NCI-H1092 (cell line): ENCODE measurements at places on chromosomes 7 and 10.
A peak's percentile ranks its signal among the peaks of the same experiment; 100 is the strongest.

DNA sequence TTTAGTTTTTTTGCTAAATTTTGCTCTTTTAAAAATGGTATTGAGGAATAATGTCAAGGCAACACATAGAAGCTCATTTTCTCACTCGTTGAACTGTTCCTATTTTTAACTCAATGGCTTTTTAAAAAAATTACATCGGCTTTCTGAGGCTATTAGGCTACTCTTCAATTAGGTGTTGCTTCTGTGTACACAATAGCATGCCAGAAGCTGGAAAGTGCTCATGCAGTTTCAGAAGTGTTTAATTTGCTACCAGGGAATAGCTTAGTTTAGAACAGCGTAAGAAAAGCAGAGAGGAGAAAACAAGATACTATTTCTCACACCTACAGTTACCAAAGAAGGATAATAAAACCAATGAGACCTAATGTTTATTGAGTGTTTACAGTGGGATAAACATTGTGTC lies 157.4 kb downstream of the NXPH1 start:
- peak; percentile 38 for DNase-seq

GRCh38 chr7:19442016-19442785 lies 266.6 kb downstream of the POLR1F start:
- DNase-seq = peak; percentile 45

- no peak for DNase-seq
These were observed 71.4 kb upstream of the DYNC1I1 start for GRCh38 chr7:95700917-95701316.

GRCh38 chr7:80288175-80289122 lies 153.8 kb downstream of the GNAI1 start:
- DNase-seq = no peak

DNA sequence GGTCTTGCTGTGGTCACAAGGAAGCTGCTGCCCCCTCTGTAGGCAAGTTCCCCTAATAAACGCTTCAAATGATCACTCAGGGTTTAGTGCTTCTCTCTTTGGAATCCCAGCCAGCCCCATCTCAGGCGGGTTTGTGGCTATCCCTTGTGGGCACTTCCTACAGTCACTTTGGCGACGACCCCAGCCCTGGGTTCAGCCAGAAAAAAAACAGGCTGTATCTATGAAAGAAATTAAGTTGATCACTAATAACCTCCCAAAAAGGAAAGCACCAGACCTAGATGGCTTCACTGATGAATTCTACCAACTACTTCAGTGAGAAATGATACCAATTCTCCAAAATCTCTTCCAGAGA lies 208.2 kb downstream of the MAD1L1 start:
- no peak for DNase-seq

GRCh38 chr10:93071177-93071472 lies 2.6 kb upstream of the CYP26A1 start:
- no peak for DNase-seq

DNA sequence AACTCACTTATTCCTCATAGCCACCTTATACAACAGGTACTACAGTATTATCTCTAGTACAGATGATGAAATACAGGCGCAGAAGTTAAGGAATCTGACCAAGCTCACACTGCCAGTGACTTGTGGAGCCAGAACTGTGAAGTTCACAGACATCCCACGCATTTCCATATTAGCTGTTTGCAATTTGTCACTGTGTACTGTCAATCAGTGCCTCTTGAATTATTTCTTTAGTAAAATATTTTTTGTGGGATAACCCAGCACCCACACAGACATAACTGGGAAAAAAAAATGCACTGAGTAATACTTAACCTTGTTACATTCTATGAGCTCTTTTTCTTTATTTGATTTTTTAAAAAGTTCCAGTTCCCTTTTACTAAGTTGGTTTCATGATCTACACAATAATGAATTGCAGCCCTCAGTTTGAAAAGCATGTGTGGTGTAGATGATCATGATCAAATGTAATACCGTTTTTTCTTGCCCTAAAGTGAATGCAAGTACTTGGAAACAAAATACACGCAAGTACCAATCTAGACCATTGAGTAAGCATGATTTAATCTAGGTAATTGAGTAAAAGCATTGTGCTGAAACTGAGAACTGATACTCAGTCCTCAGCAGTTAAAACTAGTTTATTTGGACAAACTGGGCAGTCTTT lies 14.1 kb downstream of the CUL1 start:
- DNase-seq = no peak

GRCh38 chr10:24826009-24826408 lies 102.3 kb upstream of the ARHGAP21 start:
- no peak for DNase-seq

- no peak for DNase-seq
These were observed 228.1 kb upstream of the PFKP start for GRCh38 chr10:2839081-2839725.

GRCh38 chr10:77638321-77639101 lies 903 bp upstream of the KCNMA1 start:
- DNase-seq = peak; percentile 27

DNA sequence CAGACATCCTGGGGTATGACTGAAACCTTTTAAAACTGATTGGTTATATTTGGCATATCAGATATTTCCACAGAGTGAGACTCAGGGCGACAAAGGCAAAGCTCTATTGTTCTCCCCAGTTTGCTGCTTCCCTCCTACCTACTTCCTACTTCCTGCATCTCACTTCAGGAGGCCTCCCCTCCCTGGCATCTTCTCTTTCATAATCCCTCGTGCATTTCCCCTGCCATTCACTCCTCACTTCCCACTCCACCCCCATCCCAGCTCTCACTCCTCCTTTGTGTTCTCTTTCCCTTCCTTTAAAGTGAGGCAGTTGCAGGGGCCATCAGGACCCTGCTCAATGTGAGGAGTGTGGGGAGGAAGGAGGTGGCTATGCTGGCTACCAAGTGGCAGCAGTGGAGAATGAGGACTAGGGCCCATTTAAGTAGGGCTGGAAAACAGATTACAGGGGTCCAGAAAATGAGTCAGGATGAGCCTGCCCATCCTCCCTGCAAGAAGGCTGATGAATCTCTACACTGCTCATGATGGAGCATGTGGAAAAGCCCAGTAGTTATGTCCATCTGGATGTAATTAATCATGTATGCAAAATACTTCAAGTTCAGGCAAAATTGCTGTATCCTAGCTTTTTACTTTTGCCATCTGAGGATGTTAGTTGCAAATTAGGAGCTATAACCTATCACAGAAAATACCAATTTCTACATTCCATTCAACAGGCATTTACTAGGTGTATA lies 311.8 kb upstream of the IMMP2L start:
- no peak for DNase-seq

DNA sequence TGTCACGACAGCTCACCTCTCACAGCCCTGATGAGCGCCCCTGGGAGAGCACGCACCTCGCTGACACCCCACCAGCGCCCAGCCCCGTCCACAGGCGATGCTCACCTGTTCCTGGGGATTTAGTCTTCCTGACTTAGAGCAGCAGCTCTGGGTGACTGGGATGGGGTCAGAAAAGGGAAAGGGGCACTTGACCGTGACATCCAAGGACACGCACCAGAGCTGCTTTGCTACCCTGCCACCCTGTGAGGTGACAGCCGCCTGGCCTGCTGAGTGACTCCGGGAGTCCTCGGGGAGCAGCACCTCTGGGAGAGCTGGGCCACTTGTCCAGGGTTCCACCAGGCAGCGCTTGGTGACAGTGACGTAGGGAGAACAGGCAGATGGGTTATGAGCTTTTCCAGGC lies 148.2 kb downstream of the PRKAG2 start:
- DNase-seq = no peak

DNA sequence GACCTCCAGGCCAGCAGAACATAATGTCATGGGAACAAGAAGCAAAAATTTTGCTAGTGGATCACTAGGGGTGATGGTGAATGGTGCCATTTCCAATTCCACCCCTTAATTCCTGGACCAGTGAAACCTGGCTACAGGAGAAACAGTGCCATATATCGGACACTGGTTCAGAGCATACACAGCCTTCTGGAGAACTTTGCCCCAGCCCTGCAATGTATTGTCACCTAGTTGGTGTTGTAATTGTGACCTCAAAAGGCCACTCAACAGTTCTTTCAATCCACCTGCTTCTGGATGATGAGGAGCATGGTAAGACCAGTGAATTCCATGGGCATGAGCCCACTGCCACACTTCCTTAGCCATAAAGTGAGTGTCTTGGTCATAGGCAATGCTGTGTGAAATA lies 59.8 kb upstream of the AASS start:
- DNase-seq = no peak

DNA sequence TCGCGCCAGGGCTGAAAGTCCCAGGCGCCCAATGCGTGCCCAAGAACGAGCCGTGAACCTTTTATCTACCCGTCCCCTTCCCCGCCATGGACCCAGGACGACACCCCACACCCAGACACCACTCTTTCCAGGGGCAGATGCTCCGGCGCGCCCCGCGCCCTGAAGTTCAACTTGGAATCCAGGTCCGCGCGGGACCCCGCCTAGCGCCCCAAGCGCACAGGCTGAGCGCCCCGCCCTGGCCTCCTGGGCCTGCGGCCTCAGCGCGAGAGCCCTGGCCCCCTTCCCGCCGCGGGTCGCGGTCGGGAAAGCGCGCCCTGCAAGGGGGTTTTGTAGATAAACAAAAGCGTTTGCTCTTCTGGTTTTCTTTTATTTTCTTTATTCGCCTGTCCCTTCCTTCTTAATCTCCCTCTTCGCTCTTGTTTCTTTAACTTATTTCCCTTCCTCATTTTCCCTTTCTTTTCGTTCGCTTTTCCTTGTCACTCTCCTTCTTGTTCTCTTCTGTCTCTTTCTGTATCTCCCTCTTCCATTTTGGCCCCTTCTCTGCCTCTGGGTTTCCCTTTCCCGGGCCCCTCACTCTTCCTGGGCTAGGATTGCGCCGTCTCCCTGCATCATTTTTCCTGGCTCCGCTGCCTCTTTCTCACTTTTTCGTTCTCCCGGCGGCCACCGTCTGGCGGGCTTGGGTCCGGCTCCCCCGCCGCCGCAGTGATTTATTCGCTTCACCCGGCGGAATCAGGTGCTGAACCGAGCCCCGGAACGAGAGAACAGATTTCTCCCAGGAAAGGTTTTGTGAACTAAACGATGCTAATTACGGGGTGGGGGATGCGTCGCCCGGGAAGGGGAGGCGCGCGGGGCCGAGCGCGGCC lies 15.3 kb upstream of the PAX2 start:
- DNase-seq = no peak

- DNase-seq = peak; percentile 87
These were observed 1.2 kb upstream of the TMEM178B start for GRCh38 chr7:141072548-141073172.

DNA sequence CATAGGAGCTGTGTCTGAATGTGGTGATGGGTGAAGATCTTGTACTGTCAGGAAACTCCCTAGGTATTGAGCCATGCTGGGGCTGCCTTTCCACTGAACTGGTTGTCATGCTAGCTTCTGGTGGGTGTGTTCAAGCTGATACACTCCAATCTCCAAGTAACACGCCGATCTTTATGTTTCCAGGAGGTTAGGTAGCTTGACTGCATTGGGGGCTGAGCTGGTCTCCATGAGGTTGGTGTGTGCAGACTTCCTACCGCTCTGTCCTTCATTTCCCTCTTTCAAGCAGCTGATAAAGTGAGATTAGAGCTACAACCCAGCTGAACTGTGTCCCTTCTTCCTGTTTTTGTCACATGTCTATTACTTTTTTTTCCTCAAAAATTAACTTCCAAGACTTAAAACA lies 265.5 kb downstream of the ANKRD30A start:
- DNase-seq = no peak

- DNase-seq = no peak
These were observed 915.9 kb upstream of the C7orf33 start for GRCh38 chr7:147674705-147675104.

DNA sequence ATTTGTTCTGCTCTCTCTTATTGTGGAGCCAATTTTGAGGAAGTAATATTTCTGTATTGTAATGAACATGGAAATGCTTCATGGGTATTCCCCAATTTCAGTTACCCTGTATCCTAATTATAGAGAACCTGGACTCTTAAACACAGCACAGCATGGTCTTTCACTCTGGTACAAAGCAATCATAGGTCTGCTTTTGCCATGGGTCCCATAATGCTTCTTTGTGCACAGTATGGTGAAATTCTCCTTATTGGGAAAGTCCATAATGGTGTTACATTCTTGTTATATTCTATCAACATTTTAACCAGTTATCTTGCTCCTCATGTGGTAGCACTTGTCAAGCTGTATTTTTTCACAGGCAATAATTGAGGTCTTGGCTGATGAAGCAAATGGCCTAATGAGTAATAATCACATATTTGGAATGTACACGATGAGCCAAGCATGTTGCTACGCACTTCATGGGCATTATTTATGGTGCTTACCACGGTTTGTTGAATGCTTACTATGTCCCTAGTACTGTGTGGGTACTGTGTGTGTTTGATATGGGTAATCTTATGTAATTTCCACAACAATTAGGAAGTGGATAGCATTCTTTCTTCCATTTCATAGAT lies 42.9 kb downstream of the PRKG1 start:
- DNase-seq = no peak

- no peak for DNase-seq
These were observed 72.9 kb downstream of the SP8 start for GRCh38 chr7:20713792-20714191.

GRCh38 chr7:45296748-45297147 lies 139.2 kb downstream of the RAMP3 start:
- DNase-seq = no peak

DNA sequence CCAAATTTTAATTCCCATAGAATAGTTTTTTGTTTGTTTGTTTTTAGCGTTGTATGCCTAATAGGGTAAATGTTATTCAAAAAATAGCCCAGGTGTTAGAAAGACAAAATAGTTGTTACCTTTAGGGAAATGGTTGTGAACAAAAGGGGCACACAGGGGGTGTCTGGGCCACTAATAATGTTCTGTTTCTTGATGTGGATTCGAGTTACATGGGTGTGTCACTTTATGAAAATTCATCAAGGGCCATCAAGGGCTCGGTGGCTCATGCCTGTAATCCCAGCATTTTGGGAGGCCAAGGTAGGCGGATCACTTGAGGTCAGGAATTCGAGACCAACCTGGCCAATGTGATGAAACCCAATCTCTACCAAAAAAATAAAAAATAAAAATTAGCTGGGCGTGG lies 531.8 kb upstream of the C7orf33 start:
- DNase-seq = no peak

- DNase-seq = no peak
These were observed 4.1 kb downstream of the IL6 start for GRCh38 chr7:22730921-22731654.

GRCh38 chr7:156064971-156065386 lies 252.7 kb upstream of the SHH start:
- DNase-seq = no peak

GRCh38 chr10:99233689-99234037 lies 2.0 kb downstream of the HPSE2 start:
- DNase-seq = no peak

GRCh38 chr10:3512263-3512662 lies 272.7 kb downstream of the KLF6 start:
- no peak for DNase-seq

DNA sequence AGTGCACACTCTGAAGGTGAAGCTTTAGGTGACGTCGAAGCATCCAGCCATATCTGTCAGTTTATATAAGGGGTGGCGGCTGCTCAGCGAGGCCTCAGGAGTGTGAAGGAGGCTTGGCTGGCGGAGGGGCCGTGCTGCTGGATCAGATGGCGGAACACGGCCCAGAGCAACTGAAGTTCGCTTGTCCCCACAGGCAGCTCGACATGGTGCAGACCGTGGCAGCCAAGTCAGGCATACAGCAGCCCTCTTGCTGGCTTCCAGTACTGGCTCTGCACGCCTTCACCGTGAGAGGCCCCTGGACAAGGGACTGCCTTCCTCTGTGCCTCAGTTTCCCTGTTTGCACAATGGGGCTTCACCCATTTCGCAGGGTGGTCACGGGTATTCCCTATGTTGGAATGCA lies 443.5 kb downstream of the DNAJB6 start:
- DNase-seq = no peak
